Fibroblast of lung (primary cell): ENCODE measurements at places on chromosomes 12 and 14. TPM values are rescaled to one million over a fixed set of nuclear protein-coding genes. Genes with fewer than 3 reads are reported as not detected.

Gene LRP6
- 39.3 and 39.5 TPM in 2 replicates for total RNA-seq

Gene NEDD8
- 140 and 145 TPM in 2 replicates for total RNA-seq

Gene CLMN
- total RNA-seq = 0.83 and 1.0 TPM in 2 replicates

Gene FBXO34
- 23.4 and 29.1 TPM in 2 replicates for total RNA-seq

Gene TMEM63C
- 0.66 TPM in 1 of 2 replicates, not detected in the other for total RNA-seq

Gene LBHD2
- total RNA-seq = not detected in 2 replicates

Gene VWF
- total RNA-seq = 0.26 and 1.7 TPM in 2 replicates

Gene IFI27L1
- total RNA-seq = 8.5 and 14.4 TPM in 2 replicates

Gene COX8C
- total RNA-seq = 0.33 TPM in 1 of 2 replicates, not detected in the other

Gene PRH2
- not detected in 2 replicates for total RNA-seq

Gene CCDC175
- not detected in 2 replicates for total RNA-seq

Gene MMAB
- 32.6 and 56.1 TPM in 2 replicates for total RNA-seq
